ENCODE measurements at places on chromosomes 11 and 22.
A peak's percentile ranks its signal among the peaks of the same experiment; 100 is the strongest.

DNA sequence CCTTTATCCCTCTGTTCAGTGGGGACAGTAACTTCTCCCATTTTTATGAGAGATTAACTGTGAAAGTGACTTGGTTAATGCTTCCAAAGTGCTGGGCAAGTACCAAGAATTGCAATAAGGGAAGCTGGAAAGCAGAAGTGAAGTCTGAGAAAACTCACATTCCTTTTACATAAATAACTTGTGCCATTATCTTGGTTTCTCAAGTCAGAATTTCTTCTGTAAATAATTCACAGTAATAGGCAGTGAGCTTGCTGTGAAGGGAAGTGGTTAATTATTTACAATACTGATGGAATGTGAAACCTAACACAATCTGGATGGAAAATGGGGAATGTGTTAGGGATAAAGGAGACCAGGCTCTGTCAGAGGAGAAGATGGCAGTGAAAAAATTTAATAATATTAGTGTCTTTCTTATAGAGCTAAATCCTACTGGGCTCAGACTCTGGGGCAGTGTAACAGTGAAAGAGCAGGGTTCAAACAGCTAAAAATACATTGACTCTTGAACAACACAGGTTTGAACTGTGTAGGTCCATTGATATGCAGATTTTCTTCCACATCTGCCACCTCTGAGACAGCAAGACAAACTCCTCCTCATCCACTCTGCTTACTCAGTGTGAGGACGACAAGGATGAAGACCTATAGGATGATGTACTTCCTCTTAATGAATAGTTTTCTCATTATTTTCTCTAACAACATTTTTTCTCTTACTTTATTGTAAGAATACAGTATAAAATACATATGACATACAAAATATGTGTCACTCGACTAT lies 251.5 kb upstream of the ISX start:
- no peak for DNase-seq

DNA sequence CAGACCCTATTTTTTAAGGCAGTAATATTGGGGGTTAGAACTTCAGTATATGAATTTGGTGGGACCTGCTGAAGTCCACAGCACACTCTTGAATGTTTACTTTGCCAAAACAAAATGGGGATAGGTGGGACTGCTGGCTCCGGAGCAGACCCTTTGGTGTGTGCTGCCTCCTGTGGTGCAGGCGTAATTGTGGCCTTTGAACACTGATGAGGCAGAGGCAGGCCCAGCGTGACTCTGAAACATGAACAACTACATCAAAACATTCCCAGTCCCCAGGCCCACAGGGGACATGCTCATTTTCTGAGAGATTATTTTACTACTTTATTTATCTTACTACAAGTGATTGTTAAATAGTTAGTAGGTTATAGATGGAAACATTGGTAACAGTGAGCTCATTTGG lies 225.0 kb upstream of the TBCEL start:
- no peak for DNase-seq

GRCh38 chr22:19477321-19478044 lies 1.5 kb downstream of the UFD1 start:
- no peak for DNase-seq

DNA sequence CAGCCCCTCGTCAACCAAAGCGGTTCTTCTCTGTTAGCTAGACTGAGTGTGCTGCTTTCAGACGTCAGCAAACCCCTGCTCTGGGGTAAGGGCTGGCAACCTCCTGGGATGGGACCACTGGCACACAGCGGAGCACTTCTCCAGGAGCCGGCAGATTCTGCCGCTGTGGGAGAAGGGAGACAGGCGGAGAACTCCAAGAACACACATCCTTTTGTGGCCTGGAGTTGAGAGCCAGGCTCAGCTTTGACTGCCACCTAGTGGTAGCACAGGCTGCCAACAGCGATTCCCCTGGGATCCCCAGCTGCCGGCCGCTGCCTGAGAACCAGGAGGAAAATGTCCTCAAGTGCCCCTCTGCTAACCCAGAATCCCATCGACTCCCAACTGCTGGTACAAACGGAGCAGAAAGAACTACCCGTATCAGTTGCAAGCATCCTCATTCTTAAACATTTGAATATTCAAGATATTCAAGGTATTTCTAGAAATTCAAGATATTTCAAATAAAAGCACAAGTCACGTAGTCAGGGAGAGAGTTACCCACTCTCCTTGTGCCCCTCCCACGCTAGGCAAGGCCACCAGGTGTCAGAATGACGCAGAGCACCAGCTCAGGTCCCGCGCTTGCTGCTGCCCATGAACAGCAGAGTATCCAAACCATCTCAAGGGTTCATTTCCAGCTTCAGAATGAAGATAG lies 4.9 kb downstream of the LTO1 start:
- DNase-seq = peak; percentile 93

GRCh38 chr11:77776455-77776854 lies 44.1 kb downstream of the RSF1 start:
- no peak for DNase-seq

Data from mesenteric fat pad (tissue), 1 donor.